Stimulated activated CD4-positive, alpha-beta T cell treated with anti-CD3 and anti-CD28 coated beads, Interleukin-2, amount 100 ng/mL, for 24 hours (primary cell): ENCODE measurements at places on chromosomes 3 and 15.
A peak's percentile ranks its signal among the peaks of the same experiment; 100 is the strongest.

DNA sequence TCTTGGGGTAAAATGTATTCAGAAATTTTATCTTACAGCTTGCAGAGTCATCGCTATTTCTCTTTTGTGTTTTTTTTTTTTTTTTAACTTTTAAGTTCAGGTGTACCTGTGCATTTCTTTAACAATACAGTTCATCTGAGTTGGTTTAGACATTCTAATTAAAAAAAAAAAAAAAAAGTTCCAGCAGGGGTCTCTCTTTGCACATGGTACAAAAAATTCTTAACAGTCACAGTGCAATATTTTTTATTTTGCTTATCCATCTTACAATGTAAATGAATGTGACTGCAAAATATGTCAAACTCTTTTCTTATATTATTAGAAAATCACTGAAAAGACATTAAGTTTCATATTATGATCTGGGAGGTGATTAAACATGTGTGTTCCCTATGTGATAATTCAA is 47.5 kb upstream of the SLC9A9 start:
- DNase-seq: no peak

DNA sequence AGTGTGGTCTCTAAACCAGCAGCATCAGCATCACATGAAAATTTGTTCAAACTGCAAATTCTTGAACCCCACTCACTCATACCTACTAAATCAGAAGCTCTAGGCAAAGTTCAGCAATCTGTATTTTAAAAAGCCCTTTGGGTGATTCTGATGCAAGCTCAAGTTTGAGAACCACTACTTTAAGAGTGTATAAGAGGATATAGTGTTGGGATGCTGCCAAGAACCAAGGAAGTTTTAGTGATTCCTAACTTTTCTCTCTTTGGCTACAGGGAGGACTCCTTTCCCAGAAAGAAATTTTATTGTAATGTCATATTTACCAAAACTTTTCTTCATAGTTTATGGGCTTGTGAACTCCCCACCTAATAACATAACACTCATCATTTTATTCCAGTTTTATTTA is 422.2 kb downstream of the TBC1D5 start:
- DNase-seq: no peak

DNA sequence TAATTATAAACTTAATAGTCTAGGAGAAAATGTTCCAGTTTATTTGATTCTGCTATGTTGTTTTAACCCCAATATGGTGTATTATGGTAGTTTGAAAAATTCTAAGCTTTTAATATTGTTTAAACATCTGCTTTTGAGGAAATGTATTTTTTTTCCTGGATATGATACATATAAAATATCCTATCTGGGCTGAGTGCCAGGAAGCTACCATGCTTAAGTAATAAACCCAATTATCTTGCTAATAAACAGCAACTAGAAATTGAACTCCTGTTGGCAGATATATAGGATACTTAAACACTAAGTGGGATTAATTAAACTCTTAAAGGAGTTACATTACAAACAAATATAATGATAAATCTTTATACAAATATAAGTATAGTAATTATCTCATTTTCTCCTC is 293.7 kb upstream of the GRM7 start:
- no peak for DNase-seq

DNA sequence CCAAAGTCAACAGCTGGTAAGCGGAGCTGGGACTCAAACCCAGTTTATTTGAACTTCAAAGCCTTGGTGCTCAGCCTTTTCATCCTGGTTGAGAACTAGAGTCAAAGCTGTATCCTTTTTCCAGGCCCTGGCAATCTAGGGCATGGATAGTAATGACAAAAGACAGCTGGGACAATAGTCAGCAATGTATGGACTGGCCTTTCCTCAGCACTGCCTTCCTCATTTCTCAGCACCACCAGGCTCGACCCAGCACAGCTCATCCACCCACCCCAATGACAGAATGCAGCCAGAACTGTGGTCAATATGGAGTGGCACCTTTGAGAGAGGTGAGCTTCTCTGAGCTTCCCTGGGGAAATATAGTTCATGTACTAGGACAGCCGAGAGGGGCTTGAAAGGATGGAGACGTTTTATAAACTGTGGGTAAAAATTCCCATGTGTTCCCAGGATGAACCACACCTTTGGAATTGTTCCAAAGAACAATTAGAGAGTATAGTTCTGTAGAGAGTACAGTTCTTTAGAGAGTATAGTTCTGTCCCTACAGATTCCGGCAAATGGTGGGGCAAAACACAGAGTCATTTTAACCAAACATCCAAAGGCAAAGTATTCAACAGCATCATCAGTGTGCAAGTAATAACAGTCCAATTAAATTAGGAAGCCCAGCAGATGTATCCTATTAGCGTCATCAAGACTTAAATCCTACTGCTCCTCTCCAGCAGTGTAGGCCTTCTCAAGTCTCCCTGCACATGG is 30.2 kb upstream of the IREB2 start:
- no peak for DNase-seq

DNA sequence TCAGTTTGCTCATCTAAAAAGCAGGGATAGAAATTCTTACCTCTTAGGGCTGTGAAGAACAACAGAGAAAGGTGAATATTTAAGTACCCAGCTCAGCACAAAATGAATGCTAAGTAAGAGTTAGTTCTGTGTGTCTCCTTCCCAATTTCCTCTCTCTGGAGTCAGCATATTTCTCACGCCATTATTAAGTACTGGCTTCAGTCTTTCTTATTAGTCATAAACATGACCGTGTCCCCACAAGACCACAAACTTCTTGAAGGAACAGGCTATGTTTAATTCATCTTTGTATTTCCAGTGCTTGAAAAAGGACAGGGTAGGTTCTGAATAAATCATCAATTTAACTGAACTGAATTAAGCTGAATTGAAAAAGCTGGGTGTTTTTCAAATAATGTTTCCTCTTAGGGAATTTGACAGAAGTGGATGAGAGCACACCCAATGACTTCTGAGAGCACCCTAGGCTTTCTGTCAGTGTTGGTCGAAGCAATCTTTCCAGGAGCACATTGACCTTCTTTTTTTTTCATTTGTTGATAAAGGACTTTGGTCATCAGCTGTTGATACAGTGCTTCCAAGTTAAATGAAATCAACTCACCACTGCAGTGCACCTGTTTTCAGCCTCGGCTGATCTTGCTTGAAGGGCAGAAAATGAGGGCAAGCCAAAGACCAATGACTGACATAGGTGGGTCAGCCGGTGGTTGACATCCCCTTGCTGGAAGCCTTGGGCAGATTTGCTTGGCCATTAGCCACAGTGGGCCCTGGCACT is 324.6 kb downstream of the MFSD1 start:
- DNase-seq: no peak

- DNase-seq: no peak
Measured at GRCh38 chr3:45092132-45093031, 53.8 kb downstream of the CDCP1 start.

GRCh38 chr15:44501768-44502366 is 35.1 kb upstream of the EIF3J start:
- DNase-seq: no peak

DNA sequence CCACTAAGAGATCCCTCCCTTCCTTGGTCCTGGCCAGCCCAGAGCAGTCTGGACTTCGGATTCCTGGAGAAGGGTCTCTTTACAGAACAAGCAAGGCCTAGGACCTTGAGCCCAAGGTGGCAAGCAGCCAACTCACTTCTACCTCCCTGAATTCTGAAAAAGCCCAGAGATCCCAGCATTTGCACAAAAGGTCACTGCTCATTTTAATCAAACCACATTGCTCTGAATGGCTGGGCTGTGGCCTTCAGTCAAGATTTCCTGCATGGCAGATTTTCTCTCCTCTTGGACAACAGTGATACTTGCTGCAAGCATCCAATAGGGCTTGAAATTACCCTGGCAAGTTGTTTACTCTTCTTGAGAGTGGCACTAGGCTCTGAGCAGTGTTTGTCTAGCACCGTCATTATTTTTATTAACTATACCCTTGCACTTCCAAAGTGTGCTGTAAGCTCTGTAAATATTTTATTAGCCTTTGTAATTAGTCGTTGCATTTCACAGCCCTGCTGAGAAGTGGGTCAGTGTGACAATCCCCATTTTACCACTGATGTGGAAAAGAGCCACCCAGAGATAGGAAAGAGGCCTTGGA is 274.7 kb upstream of the CTNNB1 start:
- DNase-seq: no peak

DNA sequence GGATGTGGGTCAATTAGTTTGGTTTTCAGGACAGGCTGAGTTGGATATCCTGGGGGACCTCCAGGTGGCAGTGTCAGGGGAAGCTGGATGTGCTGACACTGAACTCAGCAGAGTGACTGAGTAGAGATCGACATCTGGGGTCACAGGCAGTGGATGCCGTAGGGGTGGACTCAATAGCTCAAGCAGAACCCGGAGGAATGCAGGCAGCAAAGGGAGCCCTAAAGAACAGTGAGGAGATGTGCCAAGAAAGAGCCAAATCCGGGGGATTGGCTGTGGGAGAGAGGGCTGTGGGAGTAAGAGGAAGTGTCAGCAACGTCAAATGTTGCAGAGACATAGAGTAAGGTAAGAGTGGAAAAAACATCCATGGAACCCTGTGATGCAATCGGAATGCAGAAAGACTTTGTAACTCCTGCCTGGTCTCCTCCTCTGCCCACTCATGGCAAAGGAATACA is 11.6 kb downstream of the CCR5AS start:
- DNase-seq: no peak

GRCh38 chr15:59616379-59616778 is 4.8 kb downstream of the GCNT3 start:
- no peak for DNase-seq

- no peak for DNase-seq
Measured at GRCh38 chr3:69585472-69585871, 153.8 kb upstream of the MITF start.

DNA sequence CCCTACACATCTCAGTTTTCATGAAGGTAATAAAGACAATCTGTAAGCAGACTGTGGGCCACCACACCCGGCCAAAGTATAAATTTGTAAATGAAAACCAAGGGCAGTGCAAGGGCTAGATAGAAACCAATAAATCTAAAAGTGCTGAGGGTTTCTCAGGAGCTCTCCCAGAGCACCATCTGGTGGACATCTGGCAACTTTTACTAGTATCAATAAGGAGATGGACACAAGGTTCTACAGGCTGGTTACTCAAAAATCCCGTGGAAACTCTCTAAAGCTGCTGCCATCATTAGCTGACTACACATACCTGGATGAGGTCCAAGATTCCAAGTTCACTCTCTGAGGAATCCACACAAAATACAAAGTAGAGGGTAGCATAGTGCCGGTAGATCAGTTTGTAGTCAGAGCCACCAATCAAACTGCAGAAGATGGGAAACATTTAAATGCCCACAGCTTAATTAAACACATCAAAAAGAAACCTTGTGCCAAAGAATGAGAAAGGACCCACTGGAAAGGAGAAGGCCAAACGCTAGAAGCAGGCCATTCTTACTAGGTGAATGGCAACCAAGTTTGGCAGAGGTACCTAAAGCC is 5.5 kb downstream of the AP3S2 start:
- no peak for DNase-seq

- DNase-seq: no peak
Measured at GRCh38 chr3:171133796-171134569, 107.5 kb upstream of the SLC2A2 start.

DNA sequence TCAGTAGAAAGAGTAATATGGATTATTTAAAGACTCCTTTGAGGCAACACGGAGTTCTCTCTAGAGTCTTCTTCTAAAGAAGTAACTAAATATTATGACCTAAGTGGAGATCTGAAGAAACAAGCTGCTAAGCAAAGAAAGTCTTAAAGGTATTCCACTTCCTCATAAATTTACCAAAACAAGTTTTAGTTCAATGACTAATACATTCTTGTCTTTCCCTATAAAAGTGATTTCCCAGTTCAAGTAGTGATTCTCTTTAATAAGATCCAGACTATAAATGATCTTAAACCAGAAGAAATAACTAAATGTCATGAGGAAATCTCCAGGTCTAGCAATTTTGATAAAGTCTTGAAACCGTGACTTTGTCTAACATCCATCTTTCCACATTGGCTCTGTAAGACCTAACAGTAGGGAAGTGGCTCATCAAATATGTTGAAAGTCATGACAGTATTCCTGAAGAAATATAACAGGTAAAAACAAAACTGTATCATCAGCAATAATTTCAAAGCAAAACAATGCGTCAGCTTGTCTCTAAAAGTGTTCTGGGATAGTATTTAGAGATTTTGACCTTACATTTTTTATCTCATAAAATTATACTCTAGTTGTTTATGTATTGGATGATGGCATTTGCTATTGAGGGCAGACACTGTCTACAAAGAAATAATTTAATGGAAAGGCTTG is 51.8 kb upstream of the NEDD4 start:
- no peak for DNase-seq

- DNase-seq: peak; percentile 78
Measured at GRCh38 chr3:119034256-119035013, at the start of gene IGSF11. Gene IGSF11 (minus strand): TSS chr3:119034846. CDS start chr3:119034582, 264 bp downstream.

- DNase-seq: no peak
Measured at GRCh38 chr3:135169651-135170050, 374.6 kb downstream of the EPHB1 start.

DNA sequence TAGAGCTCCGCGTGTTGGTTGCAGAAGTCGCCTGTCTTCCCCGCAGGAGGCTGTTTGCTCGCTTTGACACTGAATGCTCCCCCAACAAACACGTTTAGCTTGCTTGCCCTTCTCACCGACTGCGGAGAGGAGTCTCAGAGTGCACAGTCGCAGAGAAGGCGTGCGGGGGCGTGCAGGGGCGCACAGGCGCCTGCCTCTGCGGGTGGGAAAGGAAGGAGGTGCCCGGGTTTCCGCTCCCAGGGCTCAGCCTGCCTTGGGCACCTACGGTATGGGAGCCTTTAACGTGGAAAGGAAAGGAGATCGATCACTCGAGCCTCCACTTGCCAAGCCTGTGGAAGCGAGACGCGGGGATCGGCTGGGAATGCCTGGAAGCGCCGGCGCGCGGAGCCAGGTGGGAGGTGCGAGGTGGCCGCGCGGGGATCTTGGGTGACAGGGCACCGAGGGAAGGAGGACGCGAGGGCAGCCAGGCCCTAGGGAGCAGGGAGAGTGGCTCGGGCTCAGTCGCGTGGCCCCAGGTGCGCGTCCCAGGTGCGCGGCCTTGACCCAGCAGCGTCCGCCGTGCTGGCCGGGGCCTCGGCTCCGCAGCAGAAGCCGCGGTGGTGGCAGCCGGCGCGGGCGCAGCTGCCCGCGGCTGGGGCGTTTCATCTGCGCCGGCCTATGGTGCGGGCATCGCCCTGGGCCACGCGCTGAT is at the start of gene FAN1:
Gene FAN1, plus strand, starts transcription at position 419 of the 691 bp plus-strand sequence. CDS start 749 bp downstream, outside the sequence.
- DNase-seq: peak; percentile 82

DNA sequence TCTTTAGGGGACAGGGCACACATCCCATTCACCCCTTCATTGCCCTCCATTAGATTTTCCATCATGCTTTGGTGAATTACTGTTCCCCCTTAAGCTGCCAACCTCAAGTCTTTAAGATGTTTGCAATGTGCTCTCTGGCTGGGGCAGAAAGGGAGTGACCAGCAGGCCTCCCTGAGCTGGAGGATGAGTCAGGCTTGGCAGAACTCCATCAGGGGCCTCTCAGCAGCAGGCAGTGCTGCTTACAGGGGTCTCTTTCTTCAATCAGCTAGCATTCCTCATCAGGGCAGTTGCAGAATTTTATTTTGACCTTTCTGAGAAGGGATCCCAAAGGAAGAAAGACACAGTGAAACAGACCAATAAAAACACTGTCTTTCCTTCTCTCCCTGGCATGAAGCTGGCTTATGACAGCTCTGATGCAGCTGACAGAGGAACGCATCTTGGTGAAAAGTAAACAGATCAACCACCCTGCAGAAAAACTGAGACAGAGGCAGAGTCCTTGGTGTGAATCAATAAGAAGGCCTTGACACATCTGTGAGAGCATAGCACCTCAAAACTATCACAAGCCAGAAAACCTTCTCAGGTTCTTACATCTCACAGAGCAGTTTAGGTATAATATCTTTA is 88.7 kb upstream of the MRPL3 start:
- no peak for DNase-seq

- no peak for DNase-seq
Measured at GRCh38 chr3:148459931-148460513, 237.7 kb upstream of the AGTR1 start.

- DNase-seq: no peak
Measured at GRCh38 chr3:53056442-53056841, 10.6 kb upstream of the SFMBT1 start.
